ENCODE measurements at places on chromosomes 1 and 21. TPM values are rescaled to one million over a fixed set of nuclear protein-coding genes. Genes with fewer than 3 reads are reported as not detected.

The RHEX gene
- not detected for total RNA-seq

The MAP3K21 gene
- total RNA-seq, result 0.78 TPM

The LSM10 gene
- 36.8 TPM for total RNA-seq

The TRMT13 gene
- 4.2 TPM for total RNA-seq

The TCEA3 gene
- total RNA-seq, result 2.5 TPM

The KRTAP7-1 gene
- total RNA-seq, result not detected

The PTPN7 gene
- not detected for total RNA-seq

The OPTC gene
- not detected for total RNA-seq

The MYCBP gene
- total RNA-seq, result 33.7 TPM

The FGR gene
- not detected for total RNA-seq

The MAD2L2 gene
- total RNA-seq, result 80.4 TPM

The ATAD3B gene
- 20.0 TPM for total RNA-seq

The LPAR3 gene
- 1.9 TPM for total RNA-seq

The C1orf87 gene
- total RNA-seq, result 1.0 TPM

The CYP4A11 gene
- not detected for total RNA-seq

The OR2T2 gene
- total RNA-seq, result not detected

The C8A gene
- total RNA-seq, result not detected

The LAMB3 gene
- 4.8 TPM for total RNA-seq

The FCGR3A gene
- not detected for total RNA-seq

The OR2L13 gene
- total RNA-seq, result not detected

The SPRR1B gene
- not detected for total RNA-seq

The ERICH3 gene
- not detected for total RNA-seq

The NFYC gene
- 32.7 TPM for total RNA-seq

The AMY1C gene
- not detected for total RNA-seq

The UQCRHL gene
- total RNA-seq, result 3.1 TPM

The LENEP gene
- total RNA-seq, result not detected

The VANGL2 gene
- 2.6 TPM for total RNA-seq

The FAM167B gene
- total RNA-seq, result not detected

The RPS8 gene
- total RNA-seq, result 4,024 TPM

The AMPD1 gene
- not detected for total RNA-seq

The ATP13A2 gene
- 61.2 TPM for total RNA-seq

The SLC35E2B gene
- total RNA-seq, result 59.7 TPM

The NCF2 gene
- 5.3 TPM for total RNA-seq

The DHX9 gene
- total RNA-seq, result 98.9 TPM

The SPATA45 gene
- total RNA-seq, result not detected

The KLHDC9 gene
- total RNA-seq, result 0.96 TPM

The NR0B2 gene
- total RNA-seq, result not detected

The DNAJC6 gene
- total RNA-seq, result 0.08 TPM

The MIXL1 gene
- total RNA-seq, result not detected

The ABCA4 gene
- total RNA-seq, result 0.52 TPM

All from epithelial cell of alveolus of lung (primary cell).